ENCODE measurements at places on chromosomes 7 and 10.

- no peak for DNase-seq
Measured at GRCh38 chr7:133771788-133772419, 355.2 kb upstream of the LRGUK start.

- no peak for DNase-seq
Measured at GRCh38 chr7:43612599-43613589, 30.0 kb downstream of the STK17A start.

DNA sequence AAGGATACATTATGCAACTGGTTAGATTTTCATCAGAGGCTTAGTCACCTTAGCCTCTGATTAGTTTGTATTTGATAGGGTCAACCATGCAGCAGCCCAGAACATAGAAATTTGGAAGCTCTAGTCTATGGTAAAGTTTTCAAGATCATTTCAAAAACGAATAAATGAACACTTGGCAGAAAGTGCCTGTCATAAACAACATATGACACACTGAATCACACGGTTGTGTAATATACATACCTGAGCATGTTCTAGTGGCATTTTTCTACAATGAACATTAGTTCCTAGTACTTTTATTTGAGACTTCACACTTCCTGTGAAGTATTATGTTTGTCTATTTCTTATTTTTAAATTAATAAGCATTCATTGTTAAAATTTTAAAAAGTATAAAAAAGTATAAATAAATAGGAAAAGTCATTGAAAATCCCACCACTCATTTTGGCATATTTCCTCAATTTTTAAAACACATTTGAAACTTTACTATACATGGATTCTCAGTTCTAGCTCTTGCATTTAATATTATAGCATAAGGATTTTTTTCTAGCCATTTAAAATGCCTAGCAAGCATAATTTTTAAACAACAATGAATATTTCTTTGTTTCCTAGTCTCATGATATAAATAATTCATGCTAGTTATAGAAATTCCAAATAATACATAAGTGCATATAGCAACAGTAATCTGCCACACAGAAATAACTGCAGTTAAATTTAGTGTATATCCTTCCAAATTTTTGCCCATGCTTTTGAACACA is 25.7 kb upstream of the PRPS1L1 start:
- no peak for DNase-seq

DNA sequence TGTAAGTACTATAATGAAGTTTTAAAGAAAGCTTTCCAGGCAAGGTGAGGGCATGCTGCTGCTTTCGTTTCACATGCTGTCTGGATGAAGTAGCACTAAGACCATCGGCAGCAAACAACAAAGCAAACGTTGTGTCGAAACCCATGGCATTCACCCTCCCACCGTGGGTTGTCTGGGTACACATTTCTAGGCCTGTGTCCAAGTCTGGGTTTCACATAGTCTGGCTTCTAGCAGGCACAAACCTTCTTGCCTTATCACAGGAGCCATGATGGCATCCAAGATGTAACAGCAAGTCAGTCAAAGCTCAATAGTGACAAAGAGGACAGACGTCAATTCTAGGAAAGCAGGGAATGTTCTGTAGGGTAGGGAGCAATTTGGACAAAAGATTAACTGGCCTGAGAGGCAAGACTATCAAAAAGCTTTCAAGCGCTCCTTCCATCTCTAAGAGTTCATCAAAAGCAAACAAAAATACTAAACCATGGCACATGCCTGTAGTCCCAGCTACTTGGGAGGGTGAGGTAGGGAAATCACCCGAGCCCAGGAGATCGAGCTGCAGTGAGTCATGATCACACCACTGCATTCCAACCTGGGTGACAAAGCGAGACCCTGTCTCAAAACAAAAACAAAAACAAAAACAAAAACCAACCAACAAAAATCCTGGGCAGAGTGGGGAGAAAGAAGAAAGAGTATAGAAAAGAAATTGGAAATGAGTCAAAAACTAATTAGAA is 42.7 kb downstream of the PAXIP1 start:
- no peak for DNase-seq

DNA sequence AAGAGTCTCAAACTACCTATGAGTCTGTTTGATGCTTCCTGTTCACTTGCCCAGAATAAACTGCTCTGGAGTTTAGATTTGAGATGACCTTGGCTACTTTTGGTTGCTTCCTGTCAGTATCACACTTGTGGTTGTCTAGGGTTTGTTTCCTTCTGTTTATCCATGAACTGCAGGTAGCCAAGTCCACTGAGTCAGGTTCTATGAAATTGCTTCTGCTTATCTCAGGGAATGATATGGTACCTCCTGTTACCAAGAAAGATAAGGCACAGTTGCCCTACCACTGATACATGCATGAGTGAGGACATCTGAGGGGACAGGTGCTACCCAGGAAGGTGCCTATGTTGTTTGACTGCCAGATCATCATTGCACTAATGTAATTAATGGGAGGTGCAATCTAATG is 15.8 kb upstream of the EEPD1 start:
- no peak for DNase-seq

DNA sequence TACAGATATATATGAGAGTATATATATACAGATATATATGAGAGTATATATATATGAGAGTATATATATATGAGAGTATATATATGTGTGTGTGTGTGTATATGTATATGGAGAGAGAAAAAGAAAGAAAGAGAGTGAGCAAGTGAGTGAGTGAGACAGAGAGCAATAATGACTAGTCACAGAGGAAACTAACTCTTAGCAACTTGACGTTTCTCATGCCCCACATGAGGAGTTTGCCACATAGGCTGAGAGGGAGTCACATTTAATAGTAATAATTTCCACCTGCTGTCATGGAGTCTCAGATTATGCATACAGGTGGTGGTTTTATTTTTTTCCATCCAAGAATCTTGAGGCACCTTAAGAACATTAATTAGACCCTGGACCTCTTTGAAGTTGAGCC is 199.9 kb downstream of the GATA3 start:
- no peak for DNase-seq

- DNase-seq: no peak
Measured at GRCh38 chr7:5431560-5432015, 8.0 kb upstream of the TNRC18 start.

GRCh38 chr7:116834815-116835504 is 27.4 kb upstream of the CAPZA2 start:
- DNase-seq: no peak

GRCh38 chr7:130337410-130337971 is 7.1 kb upstream of the CPA5 start:
- DNase-seq: no peak

- DNase-seq: peak; percentile 52
Measured at GRCh38 chr7:135320268-135320667, 86.6 kb downstream of the STRA8 start.

- no peak for DNase-seq
Measured at GRCh38 chr7:155676052-155676451, 31.6 kb downstream of the RBM33 start.

DNA sequence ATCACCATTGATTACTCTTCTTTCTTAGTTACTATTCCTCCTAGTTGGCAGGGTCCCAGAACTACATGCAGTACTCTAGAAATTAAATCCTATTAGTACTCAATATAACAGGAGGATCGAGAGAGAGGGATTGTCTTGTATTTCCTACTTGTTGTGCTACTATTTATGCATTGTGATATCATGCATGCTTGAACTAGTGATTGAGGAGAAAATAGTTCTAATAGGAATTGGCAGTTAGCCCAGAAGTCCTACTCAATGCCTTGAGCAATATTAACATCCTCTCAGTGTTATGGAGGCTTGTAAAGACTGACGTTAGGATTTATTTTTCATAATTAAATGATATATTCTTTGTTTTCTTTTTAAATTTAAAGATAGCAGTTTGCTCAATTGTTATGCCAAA is 67.4 kb downstream of the FOXP2 start:
- peak; percentile 29 for DNase-seq

DNA sequence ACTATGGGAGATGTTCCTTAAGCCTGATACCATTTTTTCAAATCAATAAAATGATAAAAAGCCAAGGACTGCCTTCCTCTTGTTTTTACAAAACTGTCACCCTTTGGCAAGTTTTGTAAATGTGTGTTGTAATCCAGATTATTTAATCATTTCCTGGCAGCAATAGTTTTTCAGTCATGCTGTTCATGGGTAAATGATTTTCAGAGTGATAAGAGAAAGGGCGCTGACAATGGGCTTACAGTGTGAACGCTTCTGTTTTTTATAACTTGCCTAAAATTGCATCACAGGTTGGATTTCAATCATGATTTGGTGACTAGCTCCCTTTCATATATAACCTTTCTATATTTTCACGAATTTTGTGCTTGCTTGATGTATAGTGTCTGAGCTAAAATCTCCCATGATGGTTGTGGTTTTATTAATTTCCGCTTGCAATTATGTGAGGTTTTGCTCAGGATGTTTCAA is 19.0 kb upstream of the DMBT1 start:
- DNase-seq: no peak

DNA sequence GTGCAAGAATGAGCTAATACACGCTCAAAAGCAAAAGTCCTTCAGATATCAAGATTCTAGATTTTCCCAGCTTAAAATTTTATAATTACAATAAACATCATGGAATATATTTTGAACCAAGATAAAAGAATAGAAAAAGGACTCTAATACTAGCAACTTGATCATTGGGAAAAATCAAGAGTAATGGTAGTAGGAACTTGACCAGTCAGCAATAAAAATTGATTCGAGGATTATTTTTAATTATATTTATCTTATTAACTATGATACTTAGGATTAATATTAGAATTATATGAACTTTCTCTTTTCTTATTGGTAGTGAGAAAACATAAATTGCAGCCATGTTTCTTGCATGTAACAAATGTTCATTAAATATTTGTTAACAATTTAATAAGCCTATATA is 152.0 kb downstream of the GNAI1 start:
- DNase-seq: no peak

GRCh38 chr7:126411032-126411820 is 841.5 kb downstream of the GRM8 start:
- DNase-seq: no peak

GRCh38 chr10:87850742-87851205 is 12.6 kb downstream of the KLLN start:
- DNase-seq: no peak

GRCh38 chr10:12631787-12632562 is 282.6 kb downstream of the CAMK1D start:
- DNase-seq: peak; percentile 47

DNA sequence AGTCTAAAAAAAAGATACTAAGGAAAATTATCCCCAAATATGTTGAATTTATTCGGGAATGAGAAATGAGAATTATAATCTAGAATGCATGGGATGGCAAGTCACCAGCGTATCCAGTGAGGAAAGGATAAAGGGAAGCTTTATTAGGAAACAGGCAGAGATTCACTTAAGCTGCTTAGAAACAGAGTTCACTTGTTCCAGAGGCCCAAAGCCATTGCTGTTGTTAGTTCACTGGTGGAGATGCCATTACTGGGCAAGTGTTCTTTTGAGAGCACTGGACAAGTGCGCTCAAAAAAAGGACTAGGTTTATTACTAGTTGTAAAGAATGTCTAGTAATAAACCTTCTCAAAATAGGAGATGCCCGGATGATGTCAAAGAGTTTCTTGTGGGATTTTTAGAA is 51.2 kb downstream of the MICU1 start:
- DNase-seq: no peak

DNA sequence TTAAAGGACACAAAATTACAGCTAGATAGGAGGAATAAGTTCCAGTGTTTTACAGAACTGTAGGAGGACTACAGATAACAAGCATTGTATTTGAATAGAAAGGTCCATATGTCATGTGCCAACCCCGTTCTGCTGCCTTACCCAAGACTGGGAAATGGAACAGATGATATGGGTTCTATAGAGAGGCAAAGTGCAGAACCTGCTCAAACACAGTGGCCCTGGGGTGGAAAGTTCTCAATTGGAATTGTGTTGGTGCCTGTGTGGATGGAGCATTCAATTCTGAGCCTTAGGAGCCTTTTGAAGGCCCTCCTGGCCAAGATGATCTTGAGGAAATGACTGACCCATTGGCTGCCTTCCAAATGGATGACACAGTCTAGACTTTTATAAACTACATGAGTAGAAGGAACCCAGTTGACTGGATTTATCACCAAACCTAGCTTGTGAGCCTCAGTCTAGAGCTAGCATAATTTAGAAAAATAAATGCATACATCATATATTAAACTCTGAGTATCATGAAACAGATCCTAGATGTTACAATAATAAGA is 4.1 kb upstream of the PRSS1 start:
- no peak for DNase-seq

DNA sequence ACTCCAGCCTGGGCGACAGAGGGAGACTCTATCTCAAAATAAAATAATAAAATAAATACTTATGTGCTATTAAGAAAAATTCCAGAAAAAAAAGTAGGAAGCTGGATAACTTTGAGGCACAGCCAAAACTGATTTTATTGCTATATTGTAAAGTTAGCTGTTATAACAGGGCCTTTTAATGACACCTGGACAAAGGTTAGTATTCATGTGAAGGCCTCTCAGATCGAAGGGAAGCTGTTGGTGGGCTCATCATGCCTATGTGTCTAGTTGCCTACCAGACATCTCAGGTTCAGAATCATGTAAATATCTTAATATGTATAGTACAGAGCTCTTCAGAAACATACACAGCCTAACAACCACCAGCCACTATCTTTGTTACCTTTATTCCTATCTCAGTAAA is 143.0 kb downstream of the LCOR start:
- DNase-seq: no peak

- no peak for DNase-seq
Measured at GRCh38 chr7:86295526-86295925, 348.2 kb upstream of the GRM3 start.

DNA sequence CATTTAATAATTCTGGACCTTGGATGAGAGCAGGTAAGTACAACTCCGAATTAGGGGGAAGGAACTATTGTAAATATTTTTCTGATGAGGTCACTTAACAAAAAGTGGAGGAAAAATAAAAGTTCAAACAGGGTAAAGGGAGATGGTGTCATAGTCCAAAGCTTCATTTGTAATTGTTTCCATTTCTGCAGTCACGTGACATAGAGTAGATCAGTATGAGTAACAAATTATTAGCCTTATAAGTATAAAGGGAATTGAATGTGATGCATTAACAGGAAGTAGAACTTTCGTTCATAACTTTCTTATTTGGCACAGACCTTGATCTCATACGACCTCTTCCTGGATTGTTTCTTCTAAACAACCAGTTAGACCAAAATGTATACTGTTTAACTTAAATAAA is 347.2 kb upstream of the TPK1 start:
- DNase-seq: no peak

DNA sequence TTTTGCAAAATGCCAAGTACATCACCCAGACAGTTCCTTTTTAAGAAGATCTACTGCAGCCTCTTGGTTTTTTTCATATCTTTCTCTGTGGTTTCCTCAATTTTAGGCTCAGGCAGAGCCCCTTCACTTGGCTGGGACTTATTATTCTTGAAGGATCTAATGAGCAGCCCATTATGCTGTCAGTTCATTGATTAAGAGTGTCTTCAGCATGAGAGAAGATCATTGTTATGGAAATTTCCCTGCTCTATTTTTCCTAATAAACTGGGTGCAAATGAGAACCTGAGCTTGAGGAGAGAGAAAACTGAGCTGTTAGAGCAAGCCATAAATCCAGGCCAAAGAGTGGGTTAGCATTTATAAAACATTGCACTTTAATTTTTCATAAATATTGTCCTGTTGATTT is 146.5 kb downstream of the SEC23IP start:
- no peak for DNase-seq
